ENCODE measurements at places on chromosomes 4 and X.

DNA sequence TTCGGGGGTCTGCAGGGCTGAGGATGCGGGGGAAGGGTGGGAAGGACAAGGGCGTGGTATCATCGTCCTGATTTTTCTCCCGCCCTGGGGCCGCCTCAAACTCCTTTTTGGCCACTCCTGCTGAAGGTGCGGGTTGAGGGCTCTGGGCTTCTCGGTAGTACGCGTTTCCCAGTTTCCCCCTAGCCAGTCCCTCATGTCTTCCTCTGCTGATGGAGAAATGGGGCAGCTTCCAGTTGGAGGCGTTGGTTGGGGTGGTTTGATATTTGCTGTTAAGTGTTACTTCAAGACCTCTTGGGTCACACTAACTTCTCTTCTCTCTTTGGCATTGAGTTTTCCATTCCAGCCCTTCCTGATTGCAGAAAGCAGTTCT lies 482 bp downstream of the GSTCD start:
- ATAC-seq = peak; percentile 36

DNA sequence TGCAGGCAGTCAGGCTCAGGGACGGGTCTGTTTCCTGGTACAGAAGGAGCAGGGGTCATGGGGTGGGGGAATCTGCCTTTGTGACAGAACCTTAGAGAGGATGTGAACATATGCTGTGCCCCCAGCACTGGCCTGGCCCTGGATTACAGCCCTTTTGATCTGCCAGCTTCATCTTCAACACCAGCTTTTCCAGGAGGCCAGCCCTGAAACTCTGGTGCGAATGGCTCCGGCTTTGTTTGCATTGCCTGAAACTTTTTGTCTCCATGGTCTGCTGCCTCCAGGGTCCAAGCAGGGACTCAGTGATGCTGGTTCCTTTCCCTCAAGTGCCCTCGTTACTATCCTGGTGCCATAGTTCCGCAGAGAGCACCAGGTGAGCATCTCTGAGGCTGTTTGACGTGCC lies 2.1 kb downstream of the CNGA2 start:
- ATAC-seq = no peak

GRCh38 chr4:72938516-72938915 lies 131.0 kb downstream of the COX18 start:
- ATAC-seq = no peak

DNA sequence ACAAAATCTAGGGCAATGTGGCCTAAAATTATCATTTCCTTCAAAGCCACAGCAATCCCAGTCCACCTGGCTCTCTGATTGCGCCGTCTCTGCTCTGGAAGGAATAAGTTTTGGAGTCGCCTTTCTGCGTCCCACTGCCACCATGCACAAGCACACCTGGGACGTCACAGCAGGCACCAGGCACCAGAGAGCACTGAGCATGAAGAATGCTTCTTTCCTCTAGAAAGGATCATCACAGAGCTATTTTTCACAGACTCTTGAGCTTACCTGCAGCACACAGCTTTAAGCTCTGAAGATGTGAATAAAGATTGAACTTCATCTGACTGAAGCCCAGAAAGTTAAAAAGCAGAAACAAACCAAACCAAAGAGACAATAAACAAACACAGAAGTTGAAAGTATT lies 170.0 kb upstream of the PPARGC1A start:
- no peak for ATAC-seq

DNA sequence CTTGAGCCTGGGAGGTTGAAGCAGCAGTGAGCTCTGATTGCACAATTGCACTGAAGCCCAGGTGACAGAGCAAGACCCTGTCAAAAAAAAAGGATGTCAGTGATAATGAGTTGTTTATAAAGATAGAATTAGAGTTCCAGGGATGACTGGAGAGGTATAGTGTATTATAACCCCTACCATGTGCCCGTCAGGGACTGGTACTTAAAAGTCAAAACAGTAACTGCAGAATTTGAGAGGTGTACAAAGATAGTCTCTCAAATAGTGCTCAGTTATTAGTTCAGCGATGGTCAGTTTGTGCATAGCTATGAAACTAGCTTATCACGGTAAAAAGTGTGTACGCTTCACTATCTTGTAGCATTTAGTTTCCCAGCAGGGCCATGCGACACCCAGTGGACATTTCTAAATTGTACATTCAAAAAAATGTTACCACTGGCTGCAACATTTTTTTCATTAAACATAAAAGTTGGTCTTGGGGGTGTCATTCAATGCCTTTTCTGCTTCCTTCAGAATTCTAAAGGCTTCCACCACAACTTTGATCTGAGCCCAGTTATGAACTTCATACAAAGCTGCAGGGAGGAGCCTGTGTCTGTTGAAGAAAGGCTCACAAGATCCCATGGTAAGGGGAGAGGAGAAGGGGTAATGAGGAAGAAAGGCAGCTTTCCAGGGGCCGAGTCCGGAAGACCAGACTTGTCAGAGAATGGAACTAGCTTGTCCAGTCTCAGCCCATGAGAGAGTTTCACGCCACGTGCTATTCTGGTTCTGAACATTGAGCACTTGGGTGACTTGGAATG lies 9.2 kb upstream of the GYG2 start:
- peak; percentile 55 for ATAC-seq

GRCh38 chrX:74449322-74449936 lies 28.1 kb downstream of the SLC16A2 start:
- no peak for ATAC-seq

DNA sequence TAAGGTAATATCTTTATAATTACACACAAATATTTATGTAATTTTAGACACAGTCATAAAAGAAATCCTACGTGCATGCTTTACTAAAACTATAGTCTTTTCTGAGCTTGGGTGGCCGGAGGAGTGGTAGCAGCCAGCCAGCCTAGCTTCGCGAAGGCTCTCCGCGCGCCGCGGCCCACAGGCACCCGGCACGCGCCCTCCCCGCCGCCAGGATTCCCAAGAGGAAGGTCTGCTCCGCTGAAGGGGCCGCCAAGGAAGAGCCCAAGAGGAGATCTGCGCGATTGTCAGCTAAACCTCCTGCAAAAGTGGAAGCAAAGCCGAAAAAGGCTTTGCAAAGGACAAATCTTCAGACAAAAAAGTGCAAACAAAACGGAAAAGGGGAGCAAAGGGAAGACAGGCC lies 8.7 kb upstream of the PJA1 start:
- no peak for ATAC-seq

DNA sequence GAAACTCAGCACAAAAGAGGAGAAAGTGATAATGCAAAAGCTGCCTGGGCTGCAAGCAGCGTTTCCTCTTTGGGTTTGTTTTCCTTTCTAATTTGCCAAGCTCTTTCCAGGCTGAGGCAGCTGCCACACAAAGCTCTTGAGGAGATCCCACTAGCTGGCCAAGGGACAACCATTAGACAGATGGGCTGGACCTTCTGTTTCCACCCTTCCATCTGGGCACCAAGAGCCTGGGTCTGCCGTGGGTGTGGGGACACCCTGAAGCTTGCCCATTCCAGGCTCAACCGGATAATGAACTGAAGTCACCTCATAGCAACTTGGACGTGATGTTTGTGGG lies 194.6 kb upstream of the C1QTNF7 start:
- ATAC-seq = no peak

DNA sequence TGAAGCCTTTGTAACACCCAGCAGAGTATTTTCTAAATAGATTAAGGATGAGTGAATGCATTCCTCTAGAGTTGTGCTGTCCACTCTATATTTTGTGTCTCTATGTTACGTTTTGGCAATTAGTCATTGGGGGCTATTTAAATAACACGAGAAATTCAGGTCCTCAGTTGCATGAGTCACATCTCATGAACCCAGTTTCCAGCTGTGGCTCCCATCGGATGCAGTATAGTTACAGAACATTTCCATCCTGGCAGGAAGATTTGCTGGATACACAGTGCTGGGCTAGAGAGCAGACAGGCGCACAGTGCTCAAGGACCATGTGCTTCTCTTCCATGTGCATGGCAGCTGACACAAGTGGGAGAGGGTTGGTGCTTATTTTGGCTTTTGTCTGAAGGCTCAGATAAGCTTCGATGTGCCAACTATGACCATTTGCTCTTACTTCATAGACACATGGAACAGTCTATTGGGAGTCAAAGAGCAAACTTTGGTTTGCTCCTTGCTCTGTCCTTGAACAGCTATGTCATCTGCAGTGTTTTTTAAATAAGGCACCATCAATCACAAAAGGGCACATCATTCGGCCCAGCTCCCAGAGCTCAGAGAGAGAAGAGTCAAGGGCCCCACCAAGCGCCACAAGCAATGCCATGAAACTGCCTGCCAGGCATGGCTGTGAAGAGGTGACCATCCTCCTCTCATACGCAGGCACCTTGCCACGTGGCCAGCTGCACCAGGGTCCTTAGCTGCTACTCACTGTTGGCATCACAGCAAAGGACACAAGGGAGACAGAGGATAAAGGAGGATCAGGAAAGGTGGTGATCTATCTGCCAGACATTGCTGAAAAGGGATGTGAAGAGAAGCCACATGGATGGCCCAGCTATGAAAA lies 8.1 kb upstream of the STS start:
- ATAC-seq = no peak

DNA sequence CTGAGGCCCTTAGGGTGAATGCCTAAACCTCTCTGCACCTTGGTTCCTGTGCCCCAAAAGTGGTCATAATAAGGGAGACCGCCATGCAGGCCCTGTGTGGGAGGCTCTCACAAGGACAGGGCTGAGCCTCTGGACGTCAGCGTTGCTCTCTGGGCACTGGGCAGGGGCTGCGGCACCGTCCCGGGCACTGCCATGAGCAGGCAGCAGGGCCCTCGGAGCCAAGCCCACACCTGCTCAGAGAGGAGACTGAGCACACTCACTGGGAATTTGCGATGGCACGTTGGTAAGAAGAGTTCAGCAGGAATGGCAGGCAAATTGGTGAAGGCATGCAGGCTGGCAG lies 123.4 kb downstream of the HMX1 start:
- no peak for ATAC-seq

DNA sequence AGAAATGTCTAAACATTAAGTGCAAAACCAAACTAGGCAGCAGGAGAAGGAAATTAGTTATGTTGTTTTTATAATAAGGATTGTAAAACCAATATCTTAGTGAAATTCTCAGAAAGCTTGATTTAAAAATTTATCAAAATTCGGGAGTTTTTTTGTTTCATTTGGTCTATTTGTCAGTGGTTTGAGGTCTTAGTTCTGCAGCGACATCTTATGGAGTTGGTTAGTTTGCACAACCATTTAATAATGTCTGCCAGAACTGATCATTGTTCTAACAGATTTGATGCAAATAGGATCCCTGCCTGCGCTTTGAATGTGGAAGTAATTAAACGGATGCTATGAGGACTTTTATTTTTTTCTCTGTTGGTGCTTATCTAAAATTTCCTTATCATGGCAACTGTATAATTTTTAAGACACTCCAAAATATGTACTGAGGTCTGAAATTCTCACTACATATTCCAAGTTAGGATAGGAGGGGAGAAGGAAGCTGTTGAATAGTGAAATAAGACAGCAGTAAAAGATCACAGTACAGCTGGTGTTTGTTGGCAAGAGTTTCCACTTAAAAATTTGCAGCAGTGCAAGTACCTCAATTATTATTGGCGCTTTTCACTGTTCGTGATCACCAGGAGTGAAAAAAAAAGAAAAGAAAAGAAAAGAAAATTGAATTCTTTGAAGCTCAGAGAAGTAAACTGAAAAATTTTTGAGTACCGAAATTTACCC lies 2521.4 kb downstream of the ARAP2 start:
- ATAC-seq = no peak

GRCh38 chr4:175905925-175906324 lies 93.9 kb upstream of the GPM6A start:
- ATAC-seq = no peak

DNA sequence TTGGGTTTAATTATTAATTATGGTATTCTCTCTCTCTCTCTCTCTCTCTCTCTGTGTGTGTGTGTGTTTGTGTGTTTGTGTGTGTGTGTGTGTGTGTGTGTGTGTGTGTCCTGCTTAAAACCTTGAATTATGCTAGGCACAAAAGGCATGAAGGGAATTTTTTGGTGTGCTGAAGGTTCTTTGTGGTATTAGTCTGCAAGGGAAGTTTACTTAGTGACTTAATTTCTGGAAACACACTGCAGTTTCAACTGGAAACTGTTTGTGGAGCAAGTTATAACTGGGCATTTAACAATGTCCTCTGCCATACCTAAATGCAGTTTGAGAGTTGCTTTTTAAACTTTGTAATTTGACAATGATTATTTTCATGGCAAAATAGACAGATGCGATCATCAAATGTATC lies 111.7 kb downstream of the FRMPD4 start:
- no peak for ATAC-seq

DNA sequence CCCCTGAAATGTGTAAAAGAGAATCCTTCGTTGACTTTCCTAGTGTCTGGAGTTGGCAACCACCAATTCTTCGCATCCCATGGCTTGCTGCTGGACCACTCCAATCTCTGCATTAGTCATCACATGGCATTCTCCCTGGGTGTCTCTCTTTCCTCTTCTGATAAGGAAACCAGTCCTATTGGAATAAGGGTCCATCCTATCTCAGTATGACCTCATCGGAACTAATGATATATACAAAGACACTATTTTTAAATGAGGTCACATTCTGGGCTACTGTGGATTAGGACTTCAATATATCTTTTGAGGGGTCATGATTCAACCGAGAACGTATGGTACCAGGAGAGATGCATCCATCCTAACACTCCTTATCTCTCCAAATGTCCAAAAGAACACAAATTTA lies 259.1 kb upstream of the CPEB2 start:
- ATAC-seq = no peak

DNA sequence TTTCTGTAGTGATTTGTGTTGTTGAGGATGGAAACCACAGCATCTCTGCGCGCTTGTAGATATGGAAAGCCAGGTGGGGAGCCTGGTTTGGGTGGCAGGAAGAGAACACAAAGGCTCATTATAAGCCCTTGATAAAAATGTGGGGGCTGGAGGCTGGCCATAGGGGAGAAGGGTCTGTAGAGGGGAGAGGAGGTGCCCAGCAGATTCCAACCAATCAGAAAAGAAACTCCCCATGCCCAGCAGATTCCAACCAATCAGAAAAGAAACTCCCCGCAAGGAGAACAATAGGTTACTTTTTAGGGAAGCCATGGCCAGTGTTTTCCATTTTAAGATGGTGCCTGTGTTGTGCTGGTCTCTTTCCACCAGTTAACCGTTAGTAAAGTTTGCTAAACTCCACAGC lies 9.8 kb upstream of the CENPU start:
- ATAC-seq = no peak

GRCh38 chrX:153966841-153967535 lies 4.6 kb downstream of the HCFC1 start:
- ATAC-seq = no peak

DNA sequence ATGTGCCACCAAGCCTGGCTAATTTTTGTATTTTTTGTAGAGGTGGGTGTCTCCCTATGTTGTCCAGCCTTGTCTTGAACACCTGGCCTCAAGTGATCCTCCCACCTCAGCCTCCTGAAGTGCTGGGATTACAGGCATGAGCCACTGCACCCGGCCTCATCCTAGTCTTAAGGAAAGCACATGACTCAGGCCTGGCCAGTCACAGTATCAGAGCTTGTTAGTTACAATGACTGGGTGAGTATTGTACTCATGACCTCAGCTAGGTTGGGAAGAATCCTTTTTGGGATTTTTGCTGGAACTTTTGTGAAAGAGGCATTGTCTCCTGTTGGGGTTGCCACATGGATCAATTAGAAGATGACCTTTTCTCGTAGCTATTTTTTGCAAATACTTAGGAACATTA lies 292.8 kb downstream of the RAPGEF2 start:
- no peak for ATAC-seq

All from esophagus mucosa (tissue), 1 donor.